Right hindlimb (tissue), 1 donor: ENCODE measurements at places on chromosomes 4 and X.
A peak's percentile ranks its signal among the peaks of the same experiment; 100 is the strongest.

DNA sequence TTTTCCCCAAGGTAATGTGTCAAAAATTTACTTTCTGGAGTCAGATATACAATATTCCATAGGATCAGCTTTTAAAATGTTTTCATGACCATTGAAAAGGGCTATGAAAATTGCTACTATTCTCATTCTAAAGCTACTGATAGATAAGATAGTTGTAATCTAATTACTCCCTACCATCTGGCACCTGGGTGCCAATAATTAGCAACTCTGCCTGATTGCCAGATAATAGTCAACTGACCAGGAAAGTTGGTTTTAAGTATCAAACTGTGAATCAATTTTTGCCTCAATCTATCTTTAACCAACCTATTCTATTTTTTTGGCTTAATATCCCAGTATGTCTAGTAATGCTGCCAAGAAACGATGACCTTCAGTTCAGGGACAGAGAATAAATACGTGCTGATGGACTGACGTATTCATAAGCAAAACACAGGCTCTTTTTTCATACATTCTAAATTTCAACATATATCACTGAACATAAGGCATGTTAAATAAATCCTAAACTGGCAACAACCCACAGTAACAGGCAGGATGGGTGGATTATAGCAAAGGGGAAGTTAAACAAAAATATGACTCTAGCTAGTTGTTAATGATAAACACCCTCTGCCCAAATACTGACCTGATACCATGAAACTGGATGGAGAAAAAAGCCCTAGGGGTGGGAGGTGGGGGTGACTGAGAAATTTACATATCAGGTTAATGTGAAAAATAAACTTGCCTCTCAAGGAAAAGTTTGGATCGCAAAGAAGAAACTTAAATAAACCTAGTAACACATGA lies 18.2 kb downstream of the SH3RF1 start:
- DNase-seq, result no peak

DNA sequence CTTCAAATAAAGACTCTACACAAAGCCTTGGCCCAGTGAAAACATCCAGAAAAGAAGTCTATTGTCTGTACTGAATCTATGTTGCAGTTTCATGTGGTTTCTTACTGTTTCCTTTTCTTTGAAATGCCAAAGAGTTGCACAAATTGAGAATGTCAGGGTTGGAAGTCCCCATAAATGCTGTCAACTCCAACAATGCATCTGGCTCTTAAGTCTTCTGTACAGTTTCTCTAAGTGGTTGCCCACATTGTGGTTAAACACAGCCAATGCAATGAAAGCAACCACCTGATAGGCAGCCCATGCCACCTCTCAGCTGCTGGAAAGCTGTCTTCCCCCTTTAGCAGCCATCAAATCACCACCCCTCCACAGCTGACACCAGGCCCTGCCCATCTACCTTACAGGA lies 67.2 kb upstream of the C1GALT1C1 start:
- DNase-seq, result no peak

GRCh38 chr4:20528508-20528907 lies 171.8 kb upstream of the PACRGL start:
- DNase-seq, result no peak

DNA sequence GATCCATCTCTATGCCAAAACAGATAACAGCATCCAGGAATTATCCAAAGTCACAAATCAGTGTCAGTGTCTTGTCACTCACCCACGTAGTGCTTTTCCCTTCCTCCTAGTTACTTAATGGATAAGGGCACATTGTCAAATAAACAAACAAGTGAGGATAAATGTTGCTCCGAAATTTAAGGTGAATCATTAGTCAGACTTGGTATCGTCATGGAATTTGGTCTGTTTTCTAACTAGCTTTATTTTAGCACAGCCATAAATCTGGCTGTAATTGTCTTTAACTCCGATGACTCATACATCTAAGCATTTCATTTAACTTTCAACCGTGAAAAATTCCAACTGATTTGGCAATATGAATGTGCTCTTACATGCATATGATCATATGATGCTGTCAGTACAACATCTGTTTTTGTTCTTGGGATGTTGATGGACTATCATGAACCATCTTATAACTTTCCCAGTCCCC lies 83.3 kb downstream of the SNCA start:
- DNase-seq, result no peak

DNA sequence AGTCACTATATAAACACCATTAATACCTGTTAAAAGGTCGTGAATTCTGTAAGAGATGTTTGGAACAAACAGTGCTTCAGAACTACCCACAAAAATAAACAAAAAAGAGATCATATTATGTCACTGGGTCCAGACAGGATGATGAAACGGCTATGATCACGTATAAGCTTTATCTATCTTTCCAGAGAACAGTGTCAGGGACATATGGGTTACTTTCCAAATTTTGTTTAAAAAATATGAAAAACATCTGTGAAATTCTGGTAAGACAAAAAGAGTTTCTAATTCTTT lies 90.0 kb downstream of the SORBS2 start:
- no peak for DNase-seq

DNA sequence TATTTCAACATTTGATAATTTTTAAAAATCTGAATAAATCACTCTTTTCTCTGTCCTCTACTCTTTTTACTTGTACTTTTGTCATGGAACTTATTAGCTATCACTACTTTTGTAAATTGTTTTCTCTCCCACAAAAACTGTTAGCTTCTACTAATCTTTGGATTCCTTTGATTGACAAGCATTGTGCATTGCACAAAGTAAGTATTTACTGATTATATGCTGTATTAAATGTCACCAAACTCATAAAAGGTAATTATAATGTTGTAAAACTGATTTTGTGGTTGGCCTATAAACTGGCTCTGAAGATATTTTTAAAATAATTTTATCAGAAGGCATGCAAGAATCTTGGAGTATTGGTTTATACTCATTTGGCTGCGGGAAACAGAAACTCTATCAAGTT lies 15.0 kb upstream of the SEC24B start:
- no peak for DNase-seq

GRCh38 chrX:71949844-71950445 lies 39.3 kb downstream of the NHSL2 start:
- peak; percentile 54 for DNase-seq

- DNase-seq, result no peak
Measured at GRCh38 chr4:152273343-152273742, 262.5 kb downstream of the FBXW7 start.

GRCh38 chr4:15344041-15344440 lies 83.8 kb upstream of the C1QTNF7 start:
- DNase-seq, result no peak

- no peak for DNase-seq
Measured at GRCh38 chr4:8252301-8253173, 17.0 kb upstream of the HTRA3 start.

GRCh38 chr4:53280846-53281245 lies 85.0 kb downstream of the SCFD2 start:
- no peak for DNase-seq
